ENCODE measurements at places on chromosomes 3 and 15.

GRCh38 chr3:61616586-61616985, 55.2 kb downstream of the PTPRG start:
- H3K36me3 ChIP-seq: peaks cover 2% of the 10 kb centered on the region
- no peak overlapping the region for H3K4me3 ChIP-seq
- peaks cover 4% of the 10 kb centered on the region for H3K4me1 ChIP-seq
- no peak overlapping the region for H3K27ac ChIP-seq

DNA sequence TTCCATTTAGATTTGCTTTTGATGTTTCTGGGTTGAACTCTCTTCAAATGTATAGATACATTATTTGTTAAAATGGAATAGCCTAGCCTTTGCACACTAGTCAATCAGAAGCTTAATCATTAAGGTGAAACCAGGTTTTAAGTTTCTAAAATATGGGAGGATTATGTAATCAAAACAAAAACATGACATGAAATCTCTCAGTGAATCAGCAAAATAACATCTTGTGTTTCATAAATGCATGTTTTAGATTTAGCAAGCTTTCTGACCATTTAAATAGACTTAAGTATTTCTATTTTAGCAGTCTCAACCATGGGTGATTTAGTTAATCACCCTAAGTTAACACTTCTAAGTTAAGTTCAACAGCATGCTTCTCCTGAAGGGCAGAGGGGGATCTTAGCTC, 11.3 kb downstream of the GTF2E1 start:
- no peaks in the 10 kb centered on the region for H3K4me1 ChIP-seq
- no peak overlapping the region for H3K27ac ChIP-seq
- peaks cover 3% of the 10 kb centered on the region for H3K36me3 ChIP-seq

GRCh38 chr15:74540761-74541493, at the start of gene ARID3B:
Gene ARID3B (plus strand): TSS chr15:74541220. CDS start chr15:74543937, 2,717 bp downstream.
- peak within 1 kb of the TSS; percentile 99 for H3K4me3 ChIP-seq
- peaks cover 4% of the 10 kb centered on the region for H3K4me1 ChIP-seq
- H3K27me3 ChIP-seq: no peaks in the 10 kb centered on the region
- H3K27ac ChIP-seq: peak within 1 kb of the TSS; percentile 95

DNA sequence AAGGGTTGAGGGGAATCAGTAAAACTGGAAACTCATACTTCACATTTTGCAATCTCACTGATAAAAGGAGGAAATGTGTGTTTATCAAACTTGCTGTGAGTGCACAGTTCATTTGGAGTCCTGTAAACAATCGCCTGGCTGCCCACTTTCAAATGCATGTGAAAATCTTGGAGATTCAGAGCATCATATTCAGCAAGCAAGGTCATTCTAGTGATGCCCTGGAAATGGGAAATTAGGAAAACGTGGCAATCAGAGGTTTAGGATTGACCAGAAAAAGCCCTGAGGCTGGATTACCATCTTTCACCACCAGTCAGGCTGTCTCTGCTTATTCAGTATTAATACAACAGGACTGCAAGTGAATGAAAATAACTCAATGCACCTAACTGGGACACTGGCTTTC, 23.9 kb downstream of the DPH6 start:
- no peak overlapping the region for H3K4me3 ChIP-seq
- no peaks in the 10 kb centered on the region for H3K36me3 ChIP-seq
- H3K27me3 ChIP-seq: no peaks in the 10 kb centered on the region
- DNase-seq: peak; percentile 33

DNA sequence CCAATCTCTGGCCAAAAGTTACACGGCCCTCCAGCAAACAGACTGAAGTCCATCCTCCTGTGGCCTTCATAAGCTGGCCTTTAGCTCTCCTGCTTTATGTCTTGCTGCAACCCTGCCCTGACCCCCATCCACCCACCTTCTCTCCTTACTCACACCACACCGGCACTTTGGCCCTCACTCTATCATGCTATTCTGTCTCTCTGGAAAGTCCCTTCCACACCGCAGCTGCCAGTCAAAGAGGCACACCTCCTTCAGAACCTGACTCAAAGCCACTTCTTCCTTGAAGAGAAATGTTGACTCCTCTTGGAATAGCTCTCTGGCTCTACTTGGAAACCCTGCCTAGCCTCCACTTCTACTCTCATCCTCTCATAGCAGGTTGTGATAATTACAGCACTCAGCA, 4.5 kb downstream of the GPR156 start:
- no peaks in the 10 kb centered on the region for H3K27me3 ChIP-seq
- no peak for DNase-seq
- no peaks in the 10 kb centered on the region for H3K36me3 ChIP-seq
- H3K4me1 ChIP-seq: no peaks in the 10 kb centered on the region

All from mesendoderm (in vitro differentiated cells).